ENCODE measurements at places on chromosomes 7 and 10. TPM values are rescaled to one million over a fixed set of nuclear protein-coding genes. Genes with fewer than 3 reads are reported as not detected.
A peak's percentile ranks its signal among the peaks of the same experiment; 100 is the strongest.

VWC2 gene
- not detected for total RNA-seq

GRCh38 chr10:118505363-118505762 lies 90.1 kb downstream of the PRLHR start:
- no peak for DNase-seq

HOGA1 gene
- 70.8 TPM for total RNA-seq

CHST15 gene
- 27.1 TPM for total RNA-seq

GRCh38 chr7:39910108-39910869 lies 39.8 kb upstream of the CDK13 start:
- DNase-seq, result no peak

DNA sequence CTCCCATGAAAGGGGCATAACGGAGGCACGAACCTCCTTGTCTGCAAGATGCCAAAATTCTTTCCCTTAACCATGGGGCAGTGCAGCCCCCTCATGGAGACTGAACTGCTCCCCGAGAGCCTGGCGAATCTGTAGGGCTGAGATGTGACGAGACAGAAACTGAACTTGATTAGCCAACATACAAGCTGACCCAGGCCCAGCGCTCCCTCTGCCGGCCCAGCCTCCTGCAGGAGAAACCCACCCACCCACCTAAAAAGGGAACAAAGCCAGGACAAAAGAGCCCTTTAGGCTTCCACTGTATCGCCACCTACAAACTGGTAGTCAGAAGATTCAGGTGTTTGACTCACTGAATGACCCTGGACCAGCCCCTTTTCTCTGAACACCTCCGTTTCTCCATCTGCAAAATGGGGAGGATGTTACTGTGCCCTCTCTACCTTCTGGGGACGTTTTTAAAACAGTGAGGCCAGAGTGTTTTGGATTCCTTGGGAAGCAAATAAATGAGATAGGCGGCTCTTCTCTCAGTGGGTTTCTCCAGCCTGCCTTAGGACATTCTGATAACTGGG lies 58.4 kb downstream of the C10orf105 start:
- DNase-seq, result no peak

DNA sequence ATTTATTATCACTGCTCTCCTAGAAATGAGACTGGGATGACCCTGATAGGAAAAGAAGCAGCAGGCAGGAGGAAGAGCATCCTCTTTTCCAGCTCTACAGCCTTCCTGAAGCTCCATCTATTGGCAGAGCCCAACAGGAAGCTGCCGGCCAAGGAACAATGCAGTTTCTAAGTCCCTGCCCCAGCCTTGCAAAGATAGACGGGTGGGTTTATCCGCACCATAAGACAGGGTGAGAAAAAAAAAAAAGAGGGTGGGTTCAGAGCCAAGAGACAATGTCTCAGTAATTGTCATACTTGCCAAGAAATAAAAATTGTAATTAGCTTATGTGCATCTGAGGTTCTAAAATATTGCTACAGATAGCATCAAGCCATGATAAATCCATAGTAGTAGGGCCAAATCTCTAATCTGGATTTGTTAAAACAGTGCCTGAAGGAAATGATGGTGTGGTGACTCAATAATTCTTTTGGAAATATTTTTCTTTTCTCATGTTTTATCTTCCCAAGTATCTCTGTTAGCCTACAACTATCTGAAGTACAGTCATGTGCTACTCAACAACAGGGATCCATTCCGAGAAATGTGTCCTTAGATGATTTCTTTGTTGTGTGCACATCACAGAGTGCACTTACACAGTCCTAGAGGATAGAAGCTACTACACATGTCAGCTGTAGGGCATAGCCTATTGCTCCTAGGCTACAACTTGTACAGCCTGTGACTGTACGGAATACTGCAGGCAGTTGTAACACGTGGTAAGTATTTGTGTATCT lies 242.9 kb upstream of the CXCL12 start:
- DNase-seq, result no peak

DNA sequence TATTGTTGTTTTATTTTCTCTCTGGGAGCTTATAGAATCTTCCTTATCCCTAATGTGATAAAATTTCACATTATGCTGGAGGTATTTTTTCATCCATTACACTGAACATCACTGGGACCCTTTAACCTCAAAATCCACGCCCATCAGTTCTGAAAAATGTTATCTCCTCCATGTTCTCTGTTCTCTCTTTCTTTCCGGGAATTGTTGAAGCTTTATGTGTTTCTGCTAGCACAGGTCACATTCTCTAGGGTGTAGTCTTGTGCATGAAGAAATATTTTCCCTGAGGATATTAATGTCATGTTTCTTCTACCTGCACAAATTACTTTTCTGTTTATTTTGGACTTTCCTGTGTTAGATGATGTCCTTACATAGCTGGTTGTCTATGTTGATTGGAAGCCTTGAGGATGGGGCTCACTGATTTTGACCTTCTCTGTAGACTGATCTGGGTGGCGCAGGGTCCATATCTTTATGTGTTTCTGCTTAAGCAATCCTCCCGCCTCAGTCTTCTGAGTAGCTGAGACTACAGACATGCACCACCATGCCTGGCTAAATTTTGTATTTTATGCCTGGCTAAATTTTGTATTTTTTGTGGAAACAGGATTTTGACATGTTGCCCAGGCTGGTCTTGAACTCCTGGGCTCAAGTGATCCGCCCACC lies 31.4 kb upstream of the IL6 start:
- DNase-seq, result no peak

FRAT1 gene
- 1.2 TPM for total RNA-seq

DNA sequence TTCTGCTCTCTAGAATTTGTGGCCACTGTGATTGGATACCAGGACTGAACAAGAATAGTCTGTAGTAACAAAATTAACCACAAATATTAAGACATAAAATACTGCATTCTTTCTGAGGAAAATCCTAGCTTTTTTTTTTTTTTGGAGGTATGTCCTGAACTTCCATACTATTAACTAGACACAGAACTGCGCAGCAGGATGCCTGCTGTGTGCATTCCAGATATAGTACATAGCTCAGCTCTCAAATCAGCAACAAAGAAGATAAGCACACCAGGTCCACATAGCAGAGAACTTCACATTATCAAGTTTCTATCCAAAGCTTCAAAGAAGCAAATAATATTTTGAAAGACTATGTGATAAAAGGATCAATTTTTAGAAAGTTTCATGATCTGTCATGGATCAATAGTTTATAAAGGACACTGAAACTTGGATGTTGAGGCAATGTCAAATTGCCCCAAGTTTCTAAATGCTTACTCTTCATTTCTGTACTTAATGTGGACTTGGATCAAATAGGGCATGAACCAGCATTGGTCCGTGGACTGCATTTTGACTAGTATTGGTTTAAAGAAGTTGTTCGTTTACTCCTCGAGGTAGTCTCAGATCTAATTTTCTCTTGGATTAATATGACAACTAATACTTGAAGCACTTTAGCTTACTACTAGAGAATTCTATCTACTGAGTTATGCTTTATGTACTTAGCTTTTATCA lies 15.4 kb downstream of the NAMPT start:
- no peak for DNase-seq

CYP3A4 gene
- not detected for total RNA-seq

DNA sequence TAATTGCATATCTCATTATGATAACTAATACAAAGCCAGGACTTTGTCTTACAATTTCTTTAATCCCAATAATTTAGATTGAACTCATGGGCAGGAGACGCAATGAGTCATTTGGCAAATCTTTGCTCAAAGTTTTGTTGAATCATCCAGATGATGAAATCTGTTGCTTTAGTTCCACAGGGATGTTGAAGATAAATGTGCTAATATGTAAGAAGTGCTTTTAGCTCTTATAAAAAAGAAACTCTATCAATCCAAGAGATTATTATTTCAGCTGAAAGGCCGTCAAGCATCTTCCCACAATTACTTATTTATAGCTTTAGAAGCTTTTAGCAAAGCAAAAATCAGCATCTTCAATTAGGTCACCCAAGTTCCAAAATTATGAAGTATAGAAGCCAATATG lies 36.8 kb upstream of the ANK3 start:
- peak; percentile 32 for DNase-seq

- peak; percentile 6 for DNase-seq
Measured at GRCh38 chr10:122373721-122374120, 787 bp upstream of the PLEKHA1 start.

DNA sequence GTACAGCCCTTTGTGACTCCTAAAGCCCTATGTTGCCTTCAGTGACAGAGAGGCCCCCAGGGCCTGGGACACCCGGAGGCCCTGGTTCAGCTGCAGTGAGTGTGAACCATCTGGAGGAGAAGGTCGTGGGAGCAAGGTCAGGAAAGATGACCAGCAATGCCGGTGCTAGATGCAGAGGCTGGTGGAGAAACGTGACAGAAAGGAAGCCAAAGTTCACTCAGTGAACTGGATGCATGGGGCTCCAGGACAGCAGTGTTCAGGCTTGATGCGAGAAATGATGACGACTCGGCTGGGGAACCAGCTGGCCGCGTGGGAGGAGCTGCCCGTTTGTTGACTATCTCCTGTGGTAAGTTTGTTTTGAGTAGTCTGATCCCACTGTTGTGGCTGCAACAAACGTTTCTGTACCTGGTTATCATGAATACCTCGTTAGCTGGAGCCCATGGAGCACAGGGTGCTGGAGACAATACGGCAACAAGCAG lies 54.1 kb upstream of the MKRN1 start:
- DNase-seq, result no peak

C7orf33 gene
- total RNA-seq, result not detected

HABP2 gene
- total RNA-seq, result 0.72 TPM

DNA sequence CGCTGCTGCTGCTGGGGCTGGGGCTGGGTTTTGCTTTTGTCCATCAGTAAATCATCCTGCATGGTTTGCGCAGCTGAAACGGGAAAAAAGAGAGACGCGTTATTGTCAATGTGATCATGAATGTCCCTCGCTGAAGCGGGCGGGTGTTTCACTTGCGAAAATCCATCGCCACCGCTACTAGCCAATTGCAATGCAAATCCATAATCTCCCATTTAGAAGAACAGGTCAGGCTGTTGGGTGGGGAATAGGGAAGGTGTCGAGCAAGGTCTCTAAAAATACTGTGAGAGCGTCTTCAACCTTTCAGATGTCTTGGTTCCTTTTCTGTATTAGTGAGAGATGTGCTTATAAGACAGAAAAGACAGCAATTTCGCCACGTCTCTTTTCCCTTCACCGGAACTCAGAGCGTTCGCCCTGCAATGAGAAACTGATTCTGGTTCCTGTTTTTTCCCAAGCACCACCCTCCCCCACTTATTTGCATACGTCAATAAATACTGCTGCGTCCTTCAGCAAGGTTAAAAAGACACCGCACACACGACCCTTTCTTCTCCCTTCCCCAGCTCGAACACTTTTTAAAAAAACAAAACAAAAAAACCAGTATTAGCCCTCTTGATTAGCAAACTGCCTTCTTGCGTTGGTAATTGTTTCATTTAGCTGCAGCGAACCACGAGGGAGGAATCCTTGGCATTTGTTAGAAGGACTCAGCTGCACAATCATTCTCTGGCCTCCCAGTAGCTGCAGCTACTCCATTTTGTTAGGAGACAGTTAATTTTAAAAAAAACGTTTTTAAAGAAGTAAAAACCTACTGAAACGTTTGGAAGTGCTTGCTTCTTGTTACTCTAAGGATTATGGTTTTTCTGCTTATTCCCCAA lies 50.4 kb downstream of the CPEB3 start:
- no peak for DNase-seq

SPDYE1 gene
- total RNA-seq, result not detected

DNA sequence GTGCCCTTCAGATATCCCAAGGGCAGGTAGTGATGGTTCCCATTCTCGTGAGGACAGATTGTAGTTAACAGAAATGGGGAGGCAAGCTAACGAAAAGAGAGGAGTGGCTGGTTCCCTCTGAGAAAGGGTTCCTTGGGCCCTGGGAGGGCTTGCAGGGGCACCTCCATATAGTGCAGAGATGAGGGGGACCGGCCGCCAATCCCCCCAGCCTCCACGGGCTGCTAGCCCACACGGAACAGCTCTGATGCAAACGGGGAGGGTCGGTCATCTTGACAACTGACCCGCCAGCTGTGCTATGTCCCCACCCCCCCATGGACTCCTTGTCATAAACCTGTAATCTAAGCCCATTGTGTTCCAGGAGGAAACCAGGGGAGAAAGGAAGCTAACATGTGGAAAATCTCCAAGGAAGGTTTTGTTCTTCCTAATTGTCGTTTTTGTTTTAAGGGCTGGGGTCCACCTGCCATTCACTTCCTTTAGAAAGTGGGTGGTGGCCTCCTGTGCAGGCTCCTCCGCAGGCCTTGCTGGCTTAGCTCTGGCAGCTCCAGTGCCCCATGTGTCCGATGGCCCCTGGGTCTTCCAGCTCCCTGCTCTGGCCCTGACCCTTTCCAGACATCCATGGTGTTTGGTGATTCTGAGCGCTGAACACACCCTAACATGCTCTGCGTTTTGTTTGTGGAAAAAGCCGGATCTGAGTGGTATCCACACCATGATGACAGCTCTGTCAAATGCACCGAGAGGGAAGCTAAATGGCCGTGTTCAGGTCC lies 15.9 kb downstream of the ADCY1 start:
- DNase-seq, result no peak
